ENCODE measurements at places on chromosomes 12 and 14.

- no peak for DNase-seq
Measured at GRCh38 chr12:12947902-12948301, 4.1 kb downstream of the GPRC5D start.

DNA sequence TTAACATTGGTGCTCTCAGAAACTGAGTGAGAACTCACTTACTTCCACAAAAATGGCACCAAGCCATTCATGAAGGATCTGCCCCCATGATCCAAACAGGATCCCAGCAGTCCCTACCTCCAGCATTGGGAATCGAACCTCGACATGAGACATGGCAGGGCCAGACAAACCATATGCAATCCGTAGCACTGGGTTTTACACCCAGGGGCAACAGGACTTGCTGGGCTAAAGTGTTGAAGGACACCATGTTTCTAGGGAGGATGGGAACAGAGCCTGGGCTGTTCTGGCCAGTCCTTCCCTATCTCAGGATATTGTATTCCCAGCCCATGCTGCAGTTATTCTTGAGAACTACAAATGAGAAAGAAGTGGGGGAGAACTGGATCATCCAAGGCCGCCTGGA, 36.6 kb downstream of the SERPINA3 start:
- DNase-seq, result no peak

- no peak for DNase-seq
Measured at GRCh38 chr12:24661657-24662096, 287.2 kb downstream of the BCAT1 start.

DNA sequence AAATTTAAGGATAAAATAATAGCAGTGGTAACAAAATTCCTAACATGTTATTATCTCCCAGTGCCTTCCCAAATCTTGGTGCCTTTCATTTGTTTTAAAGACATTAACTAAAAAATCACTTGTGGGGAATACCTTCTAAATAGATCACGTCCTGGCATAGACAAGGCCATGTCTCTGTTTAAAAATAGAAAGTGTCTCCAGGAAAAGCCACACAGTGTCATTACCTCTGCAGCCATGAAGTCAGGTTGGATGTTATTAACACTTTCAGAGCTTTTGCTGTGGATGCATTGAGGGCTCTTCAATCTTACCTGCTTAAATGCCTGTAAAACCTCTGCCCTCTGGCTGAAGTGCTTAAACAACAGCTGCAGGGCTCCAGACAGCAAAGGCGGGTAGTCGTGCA, 211.1 kb downstream of the ITPR2 start:
- DNase-seq, result no peak

DNA sequence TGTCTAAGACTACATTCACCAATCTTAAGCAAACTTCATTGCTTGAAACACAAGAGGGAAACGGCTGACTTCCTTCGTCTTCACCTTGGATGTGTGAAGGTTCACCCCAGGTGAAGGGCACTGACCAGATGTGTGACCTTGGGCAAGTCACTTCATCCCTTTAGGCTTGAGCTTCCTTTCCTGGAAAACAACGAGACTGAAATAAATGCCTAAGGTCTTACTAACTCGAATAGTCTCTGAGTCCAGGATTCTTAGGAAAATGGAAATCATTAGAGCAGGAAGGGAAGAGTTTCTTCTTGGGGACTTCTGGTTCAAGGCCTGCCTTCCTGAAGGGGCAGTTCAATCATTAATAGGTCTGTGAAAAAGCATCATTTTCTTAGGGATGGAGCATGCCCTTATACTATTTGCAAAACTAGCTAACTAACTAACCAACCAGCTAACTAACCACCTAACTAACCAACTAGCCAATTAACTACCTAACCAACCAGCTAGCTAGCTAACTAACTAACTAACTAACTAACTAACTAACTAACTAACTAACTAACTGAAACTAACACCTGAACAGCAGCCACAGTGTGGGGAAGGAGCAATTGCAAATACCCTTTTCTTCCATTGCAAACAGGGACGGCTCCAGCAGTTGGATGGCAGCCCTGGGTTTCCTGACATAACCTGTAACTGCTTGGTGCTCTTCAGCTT, 31.5 kb upstream of the EMP1 start:
- no peak for DNase-seq

DNA sequence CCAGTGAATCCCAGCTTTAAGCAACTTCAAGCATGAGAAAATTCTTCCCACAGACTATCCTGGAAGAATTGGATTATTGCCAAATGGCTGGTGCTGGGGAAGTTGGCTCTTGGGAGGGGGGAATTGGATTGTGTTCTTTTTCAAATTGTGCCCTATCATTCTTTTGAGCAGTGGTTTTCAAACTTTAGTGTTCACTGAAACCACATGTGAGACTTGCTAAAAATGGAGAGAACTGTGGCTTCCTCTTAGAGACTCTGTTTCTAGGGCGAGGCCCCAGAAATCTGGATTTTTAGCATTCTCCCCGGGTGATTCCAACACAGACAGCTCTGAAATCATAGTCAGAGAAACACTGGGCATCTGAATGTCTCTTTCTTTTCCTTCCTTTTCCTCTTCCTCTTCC, 14.3 kb upstream of the OTUB2 start:
- DNase-seq, result no peak

GRCh38 chr14:22556021-22556989, 32.7 kb downstream of the DAD1 start:
- peak; percentile 98 for DNase-seq
